Fibroblast of skin of right biceps (primary cell): ENCODE measurements at places on chromosomes 16 and 17.
A peak's percentile ranks its signal among the peaks of the same experiment; 100 is the strongest.

DNA sequence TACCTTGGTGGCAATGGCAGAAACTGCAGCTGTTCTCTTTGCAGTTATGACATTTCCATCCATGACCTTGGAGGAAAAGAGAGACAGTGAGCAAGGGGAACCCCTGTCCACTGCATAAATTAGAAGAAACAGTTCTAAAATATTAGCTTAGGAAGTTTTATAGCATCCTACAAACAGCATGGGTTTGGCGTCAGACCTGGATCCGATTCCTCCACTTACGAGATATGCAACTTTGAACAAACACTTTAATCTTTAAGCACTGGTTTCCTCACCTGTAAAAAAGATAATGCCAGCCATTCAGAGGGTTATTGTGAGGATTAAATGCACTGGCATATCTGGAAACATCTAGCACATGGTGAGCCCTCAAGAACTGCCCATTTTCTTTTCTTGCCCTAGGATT lies 2.6 kb downstream of the CRYM start:
- no peak for DNase-seq

GRCh38 chr17:74599023-74599399 lies 6.9 kb upstream of the CD300LD start:
- DNase-seq: no peak

GRCh38 chr17:1783834-1784611 lies 22.2 kb downstream of the SERPINF1 start:
- peak; percentile 79 for DNase-seq

DNA sequence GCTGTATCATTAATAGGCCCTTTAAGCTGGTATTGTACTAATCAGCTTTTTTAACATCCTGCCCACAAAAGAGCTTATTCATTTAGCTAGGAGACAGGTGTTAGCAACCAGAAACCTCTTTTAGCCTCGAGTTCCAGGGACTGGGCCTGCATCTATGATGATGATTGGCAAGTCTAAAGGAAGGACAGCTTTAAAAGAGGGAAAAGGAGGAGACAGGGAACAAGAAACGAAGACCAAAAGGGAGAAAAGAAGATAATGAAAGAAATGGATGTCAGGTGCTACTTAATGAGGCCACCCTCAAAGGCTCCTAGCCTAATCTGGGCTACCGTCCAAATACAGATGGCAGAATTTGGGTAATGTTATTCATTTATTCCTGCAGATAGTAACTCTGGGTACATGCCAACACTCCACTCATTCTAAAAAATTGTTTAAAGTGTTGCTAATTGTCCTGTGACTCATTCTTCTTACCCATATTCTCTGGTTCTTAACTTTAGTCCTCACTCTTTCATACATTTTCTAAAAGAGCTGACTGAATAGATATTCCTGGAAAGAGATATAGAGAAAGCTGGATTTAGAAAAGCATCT lies 18.7 kb upstream of the RFFL start:
- DNase-seq: peak; percentile 93

GRCh38 chr16:2145843-2146242 lies 2.6 kb upstream of the RAB26 start:
- no peak for DNase-seq
